ENCODE measurements at places on chromosomes 4 and X. TPM values are rescaled to one million over a fixed set of nuclear protein-coding genes. Genes with fewer than 3 reads are reported as not detected.

DNA sequence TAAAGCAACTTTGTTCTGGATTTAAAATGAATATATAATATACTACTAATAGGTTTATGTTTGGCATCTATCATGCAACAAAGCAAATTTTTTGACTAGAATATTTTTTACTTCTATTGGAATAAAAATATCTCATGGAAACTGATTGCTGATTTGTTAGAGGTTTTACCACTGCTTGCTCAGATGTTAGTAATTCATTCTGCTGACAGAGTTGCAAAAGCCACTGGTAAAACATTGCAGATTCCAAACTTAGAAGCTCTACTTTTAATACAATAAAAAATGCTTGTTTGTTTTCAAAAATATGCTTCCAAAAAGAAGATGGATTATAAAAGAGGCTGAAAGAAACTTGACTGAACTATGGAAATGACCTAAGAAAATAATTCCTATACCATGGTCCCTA is 795.2 kb downstream of the PCDH18 start:
- H3K4me3 ChIP-seq, result no peak overlapping the region
- no peak overlapping the region for H3K27ac ChIP-seq
- no peaks in the 10 kb centered on the region for H3K27me3 ChIP-seq
- H3K36me3 ChIP-seq, result no peaks in the 10 kb centered on the region
- H3K4me1 ChIP-seq, result no peaks in the 10 kb centered on the region
- DNase-seq, result no peak

DNA sequence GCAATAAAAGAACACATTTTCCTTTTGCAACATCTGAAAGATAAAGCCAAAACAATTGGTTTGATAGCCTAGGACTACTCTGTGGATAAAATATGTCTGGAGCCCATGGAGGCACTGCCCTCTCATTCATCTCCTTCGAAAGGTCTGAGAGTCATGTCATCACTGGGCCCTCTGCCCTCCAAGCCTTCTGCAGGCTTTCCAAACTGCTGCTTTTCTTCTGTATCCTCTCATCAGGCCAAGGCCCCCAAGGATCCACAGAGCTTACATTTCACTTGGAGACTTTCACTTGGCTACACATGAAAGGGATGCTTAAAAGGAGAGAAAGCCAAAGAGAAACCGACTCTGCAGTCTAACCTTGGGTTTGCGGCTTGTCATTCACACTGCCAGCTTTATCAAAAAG is 109.9 kb downstream of the SH3RF1 start:
- H3K36me3 ChIP-seq, result no peaks in the 10 kb centered on the region
- no peak overlapping the region for H3K4me3 ChIP-seq
- peak; percentile 43 for DNase-seq
- H3K27ac ChIP-seq, result peak overlapping the region; percentile 47
- H3K27me3 ChIP-seq, result no peaks in the 10 kb centered on the region

DNA sequence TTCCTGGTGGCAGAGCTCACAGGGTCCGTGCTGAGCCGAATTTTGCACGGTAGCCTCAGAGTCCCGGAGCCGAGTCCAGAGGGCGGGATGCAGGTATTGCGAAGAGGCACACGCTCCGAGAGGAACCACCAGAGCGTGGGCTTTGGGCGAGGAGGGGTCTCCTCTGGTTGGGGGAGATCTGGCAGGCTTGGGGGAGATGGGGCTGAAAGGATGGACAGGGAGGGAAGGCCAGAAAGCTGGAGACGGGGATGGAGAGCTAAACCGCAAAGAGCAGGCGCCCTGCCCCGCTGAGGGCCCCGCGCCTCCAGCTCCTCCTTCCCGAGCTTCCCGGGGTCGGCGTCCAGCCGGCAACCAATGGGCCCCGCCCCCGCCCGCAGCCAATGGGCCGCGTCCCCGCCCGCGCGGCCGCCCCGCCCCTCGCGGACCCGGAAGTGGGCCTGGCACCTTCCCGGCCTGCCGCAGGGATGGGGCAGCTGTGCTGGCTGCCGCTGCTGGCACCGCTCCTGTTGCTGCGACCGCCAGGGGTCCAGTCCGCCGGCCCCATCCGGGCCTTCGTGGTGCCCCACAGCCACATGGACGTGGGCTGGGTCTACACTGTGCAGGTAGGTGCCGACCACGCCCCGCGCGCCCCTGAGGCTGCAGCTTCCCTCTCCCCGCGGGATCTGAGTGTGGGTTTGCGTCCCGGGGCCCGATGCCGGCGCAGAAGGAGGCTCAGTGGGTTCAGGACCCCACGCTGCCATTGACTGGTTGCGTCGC is at the start of gene MAN2B2:
TSS of gene MAN2B2 (plus strand) at position 443 of the 756 bp plus-strand sequence. CDS start at position 465, 22 bp downstream.
- peak; percentile 90 for DNase-seq
- peak within 1 kb of the TSS; percentile 47 for H3K27ac ChIP-seq
- no peaks in the 10 kb centered on the region for H3K27me3 ChIP-seq
- H3K4me3 ChIP-seq, result peak within 1 kb of the TSS; percentile 84
- H3K36me3 ChIP-seq, result peaks cover 6% of the 10 kb centered on the region
- H3K4me1 ChIP-seq, result peaks cover 40% of the 10 kb centered on the region

DNA sequence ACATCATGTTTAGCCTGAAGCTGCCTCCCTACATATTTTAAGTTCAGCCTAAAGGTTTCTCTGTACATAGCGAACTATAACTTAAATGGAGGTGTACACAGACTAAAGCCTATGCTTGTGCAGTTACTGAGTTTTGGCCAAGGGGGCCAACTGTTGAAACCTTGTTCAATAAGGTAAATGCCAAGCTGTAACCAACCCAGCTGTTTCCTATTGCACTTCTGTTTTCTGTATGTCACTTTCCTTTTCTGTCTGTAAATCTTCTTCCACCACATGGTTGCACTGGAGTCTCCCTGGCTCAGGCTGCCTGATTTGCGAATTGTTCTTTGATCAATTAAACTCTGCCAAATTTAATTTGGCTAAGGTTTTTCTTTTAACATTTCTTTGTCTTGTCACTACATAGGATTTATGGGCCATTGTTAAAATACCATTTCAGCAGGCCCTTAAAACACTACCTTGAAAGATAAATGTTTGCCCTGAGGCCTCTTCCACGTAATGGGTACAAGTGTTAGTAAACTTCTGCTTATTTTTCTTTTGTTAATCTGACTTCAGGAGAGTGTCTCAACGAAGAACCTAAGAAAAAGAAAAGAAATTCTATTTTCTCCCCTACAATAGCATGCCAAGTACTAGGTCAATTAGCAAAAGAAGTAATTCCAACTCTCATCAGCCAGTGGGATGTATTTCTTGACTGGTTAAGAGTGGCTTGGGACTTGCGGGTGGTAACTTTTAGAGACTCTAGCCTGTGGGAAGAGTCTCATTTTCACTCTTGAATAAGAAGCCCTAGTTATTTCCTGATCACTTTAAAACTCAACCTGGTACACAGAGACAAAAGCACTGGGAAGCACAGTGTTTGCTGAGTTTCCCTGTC is 45.7 kb upstream of the PRSS12 start:
- no peak for DNase-seq
- no peaks in the 10 kb centered on the region for H3K27me3 ChIP-seq
- no peak overlapping the region for H3K4me3 ChIP-seq
- no peaks in the 10 kb centered on the region for H3K36me3 ChIP-seq
- no peak overlapping the region for H3K27ac ChIP-seq

- H3K27me3 ChIP-seq, result no peaks in the 10 kb centered on the region
- H3K4me1 ChIP-seq, result no peaks in the 10 kb centered on the region
- no peaks in the 10 kb centered on the region for H3K36me3 ChIP-seq
- H3K27ac ChIP-seq, result no peak overlapping the region
- H3K4me3 ChIP-seq, result no peak overlapping the region
Measured at GRCh38 chr4:68462691-68463090, 15.4 kb downstream of the TMPRSS11E start.

- H3K4me1 ChIP-seq, result no peaks in the 10 kb centered on the region
- no peak overlapping the region for H3K4me3 ChIP-seq
- H3K36me3 ChIP-seq, result no peaks in the 10 kb centered on the region
- no peak overlapping the region for H3K27ac ChIP-seq
Measured at GRCh38 chr4:90958256-90958895, 831.2 kb downstream of the CCSER1 start.

DNA sequence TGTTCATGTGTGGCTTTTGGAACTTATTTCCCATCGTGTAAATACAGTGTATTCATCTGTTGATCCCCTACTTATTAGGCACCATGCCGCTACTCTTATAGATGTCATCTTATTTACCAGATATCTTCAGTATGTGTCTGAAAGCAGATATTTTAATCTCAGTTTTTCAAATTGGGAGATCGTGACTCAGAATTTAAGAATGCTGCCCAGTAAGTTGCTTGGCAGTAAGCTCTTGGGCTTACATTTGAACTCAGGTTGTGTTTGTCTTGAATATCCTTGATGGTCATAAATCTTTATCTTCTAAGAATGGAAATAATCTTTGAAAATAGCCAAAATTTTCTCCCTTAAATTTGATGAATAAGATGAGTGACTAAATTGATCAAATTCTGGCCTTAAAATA is 45.9 kb upstream of the RPA4 start:
- no peaks in the 10 kb centered on the region for H3K36me3 ChIP-seq
- H3K4me3 ChIP-seq, result no peak overlapping the region
- no peak for DNase-seq
- no peak overlapping the region for H3K27ac ChIP-seq

DNA sequence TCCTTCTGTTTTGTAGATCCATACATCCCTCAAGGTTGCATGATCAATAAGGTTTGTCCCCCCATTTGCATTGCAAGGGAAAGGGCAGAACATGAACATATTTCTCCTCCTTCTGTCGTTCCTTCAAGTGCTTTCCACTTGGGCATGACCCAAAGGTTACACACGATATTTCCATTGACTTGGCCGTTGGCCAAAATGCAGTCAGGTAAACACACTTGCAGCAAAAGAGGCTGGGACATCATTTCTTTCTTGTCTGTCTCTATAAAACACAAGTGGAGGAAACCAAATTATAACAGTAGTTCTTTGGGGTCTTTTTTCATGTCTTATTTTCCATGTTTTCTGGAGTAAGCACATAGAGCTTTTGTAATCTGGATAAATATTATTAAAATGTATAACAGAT is 156.1 kb downstream of the FRAS1 start:
- no peaks in the 10 kb centered on the region for H3K27me3 ChIP-seq
- H3K4me1 ChIP-seq, result no peaks in the 10 kb centered on the region
- H3K4me3 ChIP-seq, result no peak overlapping the region

DNA sequence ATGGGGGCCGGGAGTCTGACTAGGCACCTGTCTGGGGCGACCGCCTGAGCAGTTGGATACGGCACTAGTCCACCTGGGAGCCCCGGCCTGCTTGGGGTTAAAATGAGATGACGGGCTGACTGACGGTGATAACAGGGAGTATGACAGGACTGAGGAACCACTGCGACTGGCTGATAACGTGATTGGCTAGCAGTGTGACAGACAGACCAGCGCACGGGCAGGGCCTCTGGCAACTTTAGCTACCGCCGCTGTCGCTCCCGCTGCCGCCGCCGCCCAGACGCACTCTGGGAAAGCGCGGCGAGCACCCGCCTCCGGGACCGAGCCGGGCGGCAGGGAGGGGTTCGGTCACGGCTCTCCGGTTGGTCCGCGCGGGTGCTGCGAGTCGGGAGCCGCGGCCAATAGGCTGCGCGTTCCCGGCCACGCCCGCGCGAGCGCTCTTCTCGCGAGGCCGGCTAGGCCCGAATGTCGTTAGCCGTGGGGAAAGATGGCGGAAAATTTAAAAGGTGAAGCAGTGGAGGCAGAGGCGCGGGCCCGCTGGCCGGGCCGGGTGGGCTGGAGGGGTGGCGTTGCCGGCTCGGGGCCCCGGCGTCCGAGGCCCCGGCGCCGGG is at the start of gene SUV39H1:
TSS of gene SUV39H1 (plus strand) at position 434 of the 608 bp plus-strand sequence. CDS start at position 485, 51 bp downstream.
- DNase-seq, result peak; percentile 89
- H3K27me3 ChIP-seq, result no peaks in the 10 kb centered on the region
- no peaks in the 10 kb centered on the region for H3K4me1 ChIP-seq
- H3K27ac ChIP-seq, result peak within 1 kb of the TSS; percentile 76

- H3K27me3 ChIP-seq, result no peaks in the 10 kb centered on the region
- peaks cover 61% of the 10 kb centered on the region for H3K4me1 ChIP-seq
- peak; percentile 74 for DNase-seq
- H3K27ac ChIP-seq, result peak overlapping the region; percentile 82
- H3K4me3 ChIP-seq, result peak overlapping the region; percentile 8
Measured at GRCh38 chr4:8435656-8436121, 4.8 kb downstream of the ACOX3 start.

DNA sequence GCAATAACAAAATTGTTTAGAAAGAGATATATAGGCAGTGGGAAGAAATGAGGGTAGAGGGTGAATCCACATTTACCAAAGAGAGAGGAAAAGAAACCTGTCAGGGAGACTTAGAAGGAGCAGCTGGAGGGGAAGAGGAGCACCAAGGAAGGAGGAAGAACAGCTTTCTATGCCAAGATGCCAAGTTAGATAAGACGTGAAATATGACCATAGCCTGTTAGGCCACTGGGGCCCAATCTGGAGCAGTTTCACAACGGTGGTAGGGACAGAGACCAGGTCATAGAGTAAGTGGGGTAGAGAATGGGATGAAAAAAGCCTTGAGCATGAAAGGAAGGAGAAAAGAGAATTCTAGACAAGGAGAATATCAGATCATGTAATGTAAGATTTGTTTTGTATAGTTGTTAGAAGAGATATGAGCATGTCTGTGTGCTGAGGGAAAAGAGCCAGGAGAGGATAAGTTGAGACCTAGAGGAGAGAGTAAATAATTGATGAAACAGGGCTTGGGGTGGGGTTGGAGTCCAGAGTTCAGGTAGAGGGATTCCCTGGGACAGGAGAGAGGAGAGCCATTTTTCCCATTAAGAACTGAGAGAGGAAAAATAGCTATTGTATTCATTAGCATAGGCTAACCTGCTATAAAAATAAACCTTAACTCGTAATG is 4.4 kb upstream of the SOWAHB start:
- no peaks in the 10 kb centered on the region for H3K36me3 ChIP-seq
- H3K27me3 ChIP-seq, result no peaks in the 10 kb centered on the region
- DNase-seq, result no peak
- no peak overlapping the region for H3K4me3 ChIP-seq
- H3K27ac ChIP-seq, result no peak overlapping the region
- H3K4me1 ChIP-seq, result peaks cover 6% of the 10 kb centered on the region

DNA sequence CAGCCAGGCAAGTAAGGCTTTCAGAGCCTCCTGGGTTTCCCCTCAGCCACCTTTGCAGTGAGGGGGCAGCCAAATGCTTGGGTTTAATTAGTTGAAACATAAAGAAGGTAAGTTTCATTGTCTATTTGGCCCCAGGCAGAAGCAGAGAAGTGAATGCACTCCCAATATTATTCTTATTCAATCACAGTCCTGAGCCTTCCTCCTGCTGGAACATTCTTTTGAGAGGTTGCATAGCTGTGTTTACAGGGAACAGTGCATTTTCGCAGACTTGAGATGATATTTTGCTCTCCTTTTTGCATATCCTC is 13.9 kb downstream of the SLC2A9 start:
- H3K27ac ChIP-seq, result peak overlapping the region; percentile 96
- H3K4me3 ChIP-seq, result no peak overlapping the region
- DNase-seq, result no peak
- H3K4me1 ChIP-seq, result peaks cover 61% of the 10 kb centered on the region
- H3K27me3 ChIP-seq, result no peaks in the 10 kb centered on the region

The EVC gene
- total RNA-seq, result 38.1 TPM

The BRS3 gene
- not detected for total RNA-seq

The TIMM8A gene
- 4.9 TPM for total RNA-seq
